ENCODE measurements at places on chromosomes 6 and 20.

GRCh38 chr6:97262676-97263075 lies 20.3 kb downstream of the MMS22L start:
- no peak for DNase-seq

DNA sequence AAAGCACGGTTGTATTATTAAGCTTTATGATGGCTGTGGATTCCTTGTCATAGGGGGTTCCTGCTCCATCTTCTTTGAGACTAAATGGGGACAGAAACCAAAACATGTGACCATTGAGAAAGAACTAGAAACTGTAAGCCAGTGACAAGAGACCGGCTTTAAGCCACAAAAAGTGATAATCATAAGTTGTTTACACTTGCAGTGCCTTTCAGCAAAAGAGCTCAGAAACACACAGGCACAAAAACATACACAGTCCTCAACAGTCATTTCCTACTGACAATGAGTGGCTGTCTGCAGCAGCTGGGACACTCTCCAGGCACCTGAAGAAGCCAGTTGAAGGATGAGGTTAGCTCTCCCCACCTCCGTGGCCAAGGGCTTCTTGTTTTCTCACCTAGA lies 20.0 kb upstream of the UBE2J1 start:
- DNase-seq: no peak

GRCh38 chr6:281469-282103 lies 10.7 kb upstream of the DUSP22 start:
- DNase-seq: no peak

- DNase-seq: no peak
These were observed 16.2 kb downstream of the FOXC1 start for GRCh38 chr6:1625794-1626435.

DNA sequence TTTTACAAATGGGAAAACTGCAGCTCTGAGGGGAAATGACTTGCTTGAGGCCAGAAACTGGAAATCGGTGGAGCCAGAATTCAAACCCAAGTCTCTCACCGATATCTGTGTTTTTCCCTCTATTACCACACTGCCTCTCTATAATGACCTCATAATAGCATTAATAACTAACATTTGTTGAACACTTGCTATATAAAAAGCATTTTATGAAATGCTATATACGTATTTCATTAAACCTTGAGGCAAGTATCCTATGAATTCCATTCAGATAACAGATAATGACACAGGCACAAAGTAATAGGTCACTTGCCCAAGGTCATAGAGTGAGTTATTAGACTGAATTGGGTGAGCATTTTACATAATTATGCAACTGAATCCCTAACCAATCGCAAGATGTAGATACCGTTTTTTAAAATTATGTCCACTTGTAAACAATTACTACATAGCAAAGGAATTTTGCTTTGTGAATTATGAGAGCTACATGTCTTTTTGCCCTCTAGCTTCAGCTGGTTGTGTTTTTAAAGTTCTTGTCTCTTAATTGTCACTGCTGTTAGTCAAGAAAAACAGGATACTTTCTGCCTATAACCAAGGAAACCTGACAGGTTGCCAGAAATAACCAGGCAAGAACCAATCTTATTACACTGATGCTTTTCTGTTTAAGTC lies 4.7 kb downstream of the DSN1 start:
- DNase-seq: no peak

GRCh38 chr6:2432292-2432691 lies 186.9 kb upstream of the GMDS start:
- DNase-seq: no peak

- no peak for DNase-seq
These were observed 38.8 kb upstream of the SIRPA start for GRCh38 chr20:1856424-1856823.

GRCh38 chr6:131400054-131400778 lies 172.8 kb upstream of the ARG1 start:
- DNase-seq: no peak

DNA sequence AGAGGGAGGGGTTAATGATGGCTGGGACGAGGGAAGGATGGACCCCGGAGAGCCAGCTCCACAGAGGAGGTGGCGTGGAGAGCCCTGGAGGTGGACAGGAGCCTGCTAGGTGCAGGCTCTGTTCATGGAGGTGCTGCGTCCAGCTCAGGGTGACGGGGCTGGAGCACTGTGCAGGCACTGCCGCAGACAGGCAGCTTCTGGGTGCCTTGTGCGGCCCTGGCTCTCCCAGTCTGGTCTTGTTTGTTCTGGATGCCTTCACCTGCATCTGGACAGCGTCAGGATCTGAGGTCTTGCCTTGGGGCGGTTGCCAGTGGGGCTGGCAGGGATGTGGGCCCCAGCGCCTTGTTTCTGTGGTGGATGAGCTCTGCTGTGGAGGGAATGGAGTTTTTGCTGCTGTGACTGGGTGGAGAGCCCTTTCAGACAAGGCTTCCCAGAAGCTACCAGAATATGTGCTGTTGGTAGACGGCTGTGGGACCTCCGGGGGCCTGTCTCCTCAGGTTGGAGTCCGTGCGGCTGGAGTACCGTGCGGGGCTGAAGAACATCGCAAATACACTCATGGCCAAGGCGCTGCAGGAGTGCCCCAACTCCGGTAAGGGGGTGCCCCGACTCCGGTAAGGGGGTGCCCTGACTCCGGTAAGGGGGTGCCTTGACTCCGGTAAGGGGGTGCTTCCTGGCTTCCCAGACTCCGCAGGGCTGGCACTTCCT lies 7.8 kb upstream of the C20orf204 start:
- DNase-seq: no peak

GRCh38 chr6:156917213-156917612 lies 140.0 kb downstream of the ARID1B start:
- no peak for DNase-seq

DNA sequence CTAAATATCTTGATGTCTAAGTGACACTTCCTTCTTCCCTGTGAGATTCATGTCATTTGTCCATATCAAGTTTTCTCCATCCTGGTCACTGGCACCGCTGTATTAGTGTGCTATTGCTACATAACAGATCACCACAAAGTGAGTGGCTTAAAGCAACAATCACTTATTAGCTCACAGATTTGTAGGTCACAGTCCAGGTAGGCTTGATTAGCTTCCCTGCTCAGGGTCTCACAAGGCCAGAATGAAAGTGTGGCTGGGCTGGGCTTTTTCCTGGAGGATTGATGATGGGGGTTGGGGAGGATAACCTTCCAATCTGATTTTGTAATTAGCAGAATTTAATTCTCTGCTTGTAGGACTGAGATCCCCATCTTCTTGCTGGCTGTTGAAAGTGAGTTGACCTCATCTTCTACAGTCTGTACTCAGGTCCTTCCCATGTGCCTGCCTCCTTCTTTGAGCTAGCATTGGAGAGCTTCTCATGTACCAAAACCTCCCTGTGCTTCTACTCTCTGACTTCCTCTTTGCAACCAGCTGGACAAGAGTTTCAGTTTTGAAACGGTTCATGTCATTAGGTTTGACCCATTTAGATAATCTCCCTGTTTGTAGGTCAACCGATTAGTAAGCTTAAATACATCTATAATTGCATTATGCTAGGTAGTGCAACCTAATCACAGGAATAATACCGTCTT lies 152.4 kb upstream of the MAN1A1 start:
- no peak for DNase-seq

GRCh38 chr6:134414793-134415192 lies 96.9 kb upstream of the SGK1 start:
- no peak for DNase-seq

GRCh38 chr20:61875221-61875885 lies 190.3 kb downstream of the TAF4 start:
- no peak for DNase-seq

Measured in stimulated activated CD4-positive, alpha-beta T cell treated with anti-CD3 and anti-CD28 coated beads, Interleukin-12 subunit alpha, Interleukin-12 subunit beta, amount 100 ng/mL, for 4 hours (primary cell).